ENCODE measurements at places on chromosomes 11 and 22.

DNA sequence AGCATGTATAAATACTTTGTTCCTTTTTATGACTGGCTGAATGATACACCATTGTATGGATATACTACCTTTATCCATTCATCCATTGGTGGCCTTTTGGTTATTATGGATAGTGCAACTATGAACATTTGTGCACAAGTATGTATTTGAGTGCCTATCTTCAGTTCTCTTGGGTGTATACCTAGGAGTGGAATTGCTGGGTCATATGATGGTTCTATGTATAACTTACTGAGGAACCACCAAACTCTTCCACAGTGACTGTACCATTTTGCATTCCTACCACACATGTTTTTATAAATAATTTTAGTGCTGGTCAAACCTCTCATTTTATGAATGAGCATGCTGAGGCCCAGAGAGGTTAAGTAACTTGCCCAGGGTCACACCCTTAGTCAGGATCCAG is 3.8 kb upstream of the PATZ1 start:
- DNase-seq: no peak

GRCh38 chr22:18013436-18013835 is 10.9 kb downstream of the MICAL3 start:
- no peak for DNase-seq

- no peak for DNase-seq
Measured at GRCh38 chr11:100562128-100562527, 125.0 kb upstream of the ARHGAP42 start.

DNA sequence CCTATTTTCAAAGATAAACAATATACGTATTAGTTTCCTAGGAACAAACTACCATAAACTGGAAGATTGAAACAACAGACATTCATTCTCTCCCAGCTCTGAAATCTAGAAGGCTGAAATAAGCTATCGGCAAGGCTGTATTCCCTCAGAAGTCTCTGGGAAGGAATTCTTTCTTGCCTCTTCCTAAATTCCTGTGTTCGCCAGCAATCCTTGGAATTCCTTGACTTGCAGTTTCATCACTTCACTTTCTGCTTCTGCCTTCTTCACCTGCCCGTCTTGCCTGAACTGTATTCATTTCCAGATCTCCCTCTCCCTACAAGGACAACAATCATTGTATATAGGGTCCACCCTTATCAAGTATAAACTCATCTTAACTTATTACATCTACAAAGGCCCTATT is 17.7 kb upstream of the PRDM10 start:
- no peak for DNase-seq

DNA sequence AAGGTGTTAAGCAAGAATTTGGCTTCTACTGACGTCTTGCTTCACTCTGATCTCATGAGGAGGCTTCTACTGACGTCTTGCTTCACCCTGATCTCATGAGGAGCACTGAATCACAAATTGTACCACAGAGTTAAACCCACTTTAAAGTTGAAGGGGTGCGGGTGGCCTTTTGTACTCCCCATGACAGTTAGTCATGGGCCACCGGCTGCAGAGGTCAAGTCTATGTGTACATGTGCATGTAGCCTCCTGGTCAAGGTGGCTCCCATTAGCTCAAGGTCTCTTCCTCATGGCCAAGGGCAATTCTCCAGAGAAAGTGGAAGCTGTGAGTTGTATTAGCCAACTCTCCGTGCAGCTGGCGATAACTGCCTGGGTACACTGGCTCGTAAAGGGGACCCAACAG is 23.1 kb upstream of the FZD4 start:
- DNase-seq: no peak

DNA sequence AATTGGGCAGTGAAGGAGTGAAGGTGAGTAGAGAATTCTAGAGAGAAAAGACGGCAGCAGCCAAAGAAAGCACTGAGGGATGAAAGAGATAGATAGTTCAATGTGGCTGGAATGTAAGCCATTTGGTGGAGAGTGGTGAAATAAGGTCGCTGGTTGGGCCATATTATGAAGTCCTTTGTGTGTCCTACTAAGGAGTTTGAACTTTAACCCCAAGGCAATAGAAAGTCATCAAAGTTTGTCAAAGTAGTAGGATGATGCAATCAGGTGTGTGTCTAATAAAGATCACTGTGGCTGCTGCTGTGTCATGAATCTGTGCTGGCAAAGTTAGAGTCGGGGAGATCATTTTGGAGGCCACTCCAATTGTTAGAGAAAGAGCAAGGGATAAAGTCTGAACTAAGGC is 18.7 kb downstream of the RNF121 start:
- DNase-seq: no peak

GRCh38 chr22:37690901-37691504 is 4.9 kb downstream of the NOL12 start:
- no peak for DNase-seq

GRCh38 chr11:64831411-64831891 is 13.0 kb downstream of the CDC42BPG start:
- no peak for DNase-seq

- no peak for DNase-seq
Measured at GRCh38 chr22:50189184-50189848, 3.6 kb downstream of the TRABD start.
